ENCODE measurements at places on chromosomes 12 and 14.

DNA sequence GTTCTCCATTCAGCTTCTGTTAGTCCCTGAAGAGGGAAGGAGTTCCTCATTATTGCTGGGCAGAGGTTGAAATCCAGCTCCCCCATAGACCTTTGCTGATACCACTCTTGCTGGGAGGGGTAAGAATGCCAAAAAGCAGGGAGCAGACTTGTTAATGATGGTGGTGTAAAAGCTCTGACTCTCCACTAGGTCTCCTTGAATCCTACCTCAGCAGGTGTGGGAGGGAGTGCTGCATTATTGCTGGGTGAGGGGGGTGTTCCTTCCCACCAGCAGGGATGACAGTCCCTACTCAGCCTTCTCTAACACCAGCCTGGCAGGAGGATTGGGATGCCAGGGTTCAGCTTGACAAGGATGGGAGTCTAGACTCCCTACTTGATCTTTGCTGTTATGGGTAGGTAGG is 185.8 kb upstream of the NOS1 start:
- no peak for DNase-seq

GRCh38 chr12:99736760-99737269 is 89.3 kb downstream of the GARIN6 start:
- DNase-seq = no peak

DNA sequence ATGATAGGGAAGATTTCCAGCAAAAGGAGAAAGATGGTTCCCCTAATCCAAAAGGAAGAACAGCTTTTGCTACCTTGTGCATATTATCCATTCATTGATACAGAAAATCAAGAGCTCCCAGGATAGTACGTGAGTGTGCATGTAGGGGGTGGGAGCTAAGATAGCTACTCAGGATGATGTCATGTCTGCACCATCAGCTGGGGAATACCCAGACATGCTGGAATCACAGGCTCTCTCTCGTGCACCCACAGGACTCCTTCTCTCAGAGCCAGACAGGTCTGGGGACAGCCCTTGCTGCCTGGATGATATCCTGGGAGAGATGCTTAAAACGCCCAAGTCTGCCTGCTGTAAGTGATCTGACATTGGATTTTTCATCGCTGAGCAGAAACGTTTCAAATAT is 38.9 kb downstream of the FOXN3 start:
- DNase-seq = no peak

GRCh38 chr12:109715310-109716091 is 1.9 kb downstream of the FAM222A start:
- DNase-seq = peak; percentile 28

DNA sequence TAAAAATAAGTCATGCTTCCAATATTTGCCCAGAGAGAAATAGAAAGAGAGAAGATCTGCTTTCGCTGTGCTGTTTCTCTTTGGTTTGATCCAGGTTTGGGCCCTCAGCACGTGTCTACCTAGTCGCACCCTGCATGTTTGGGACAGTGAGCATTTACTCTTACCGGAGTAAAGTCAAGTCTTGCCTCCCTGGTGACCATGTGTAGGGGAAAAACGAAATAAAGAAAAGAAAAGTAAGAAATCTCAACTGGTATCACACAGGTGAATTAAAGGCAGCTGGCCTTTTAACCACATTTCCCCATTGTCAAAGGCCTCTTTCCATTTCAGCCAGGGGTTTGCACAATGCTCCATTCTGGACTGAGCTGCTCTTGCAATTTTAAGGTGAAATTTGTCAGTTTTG is 619.4 kb downstream of the VRK1 start:
- no peak for DNase-seq

DNA sequence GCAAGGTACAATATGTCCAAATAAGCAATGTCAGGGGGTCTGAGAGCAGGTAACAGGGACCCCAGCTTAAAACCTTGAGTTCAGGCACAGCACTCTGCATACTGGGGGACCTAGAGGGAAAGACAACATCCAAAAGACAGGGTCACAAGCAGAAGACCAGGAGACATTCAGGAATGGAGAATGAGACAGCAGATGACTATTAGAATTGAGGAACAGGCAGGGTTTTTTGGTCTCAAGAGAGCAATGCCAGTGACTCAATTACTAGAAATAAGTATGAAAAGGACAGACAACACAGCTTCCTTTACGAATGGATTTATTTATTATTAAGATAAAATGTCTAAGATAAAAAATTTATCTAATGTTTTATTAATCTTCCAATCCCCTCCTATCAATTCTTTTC is 223.0 kb downstream of the PTPRO start:
- DNase-seq = no peak

DNA sequence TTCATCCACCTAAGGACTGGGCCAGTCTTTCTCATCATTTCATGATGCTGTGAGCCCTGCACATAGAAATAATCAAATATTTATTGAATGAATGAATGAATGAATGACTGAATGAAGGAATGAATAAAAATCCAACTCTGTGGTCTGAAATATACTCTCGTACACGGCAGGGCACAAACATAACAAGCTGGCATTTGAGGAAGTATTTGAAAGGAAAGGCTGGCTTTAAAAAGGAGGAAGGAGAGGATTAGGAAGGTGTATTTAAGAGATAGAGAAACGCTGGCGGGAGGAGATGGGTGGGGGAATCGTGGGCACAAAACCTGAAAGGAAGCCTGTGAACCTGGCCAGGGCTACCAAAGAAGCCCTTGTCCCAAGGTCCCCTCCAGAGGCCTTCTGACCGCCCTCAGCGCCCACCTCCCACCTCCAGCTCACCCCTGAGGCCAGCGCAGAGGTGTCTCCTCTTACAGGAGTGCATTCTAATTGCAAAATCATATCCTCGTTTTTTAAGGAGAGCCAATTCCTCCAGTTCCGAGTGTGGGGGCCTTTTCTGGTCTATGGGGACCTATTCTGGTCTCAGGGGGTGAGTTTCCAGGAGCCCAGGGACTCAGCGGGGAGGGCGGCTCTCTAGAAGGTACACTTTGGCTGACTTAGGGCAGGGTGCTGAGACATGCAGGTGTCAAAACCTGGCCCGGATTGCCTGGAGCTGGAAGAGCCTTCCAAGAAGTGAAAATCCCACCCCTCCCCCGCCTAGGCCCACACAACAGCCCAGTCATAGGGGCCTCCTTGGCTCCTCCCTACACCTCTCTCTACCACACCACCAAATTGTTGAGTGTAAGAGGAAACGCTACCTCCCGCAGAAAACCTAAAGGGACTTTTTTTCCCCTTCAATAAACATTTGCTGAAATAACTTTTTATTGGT is 8.7 kb upstream of the JDP2 start:
- DNase-seq = peak; percentile 10

DNA sequence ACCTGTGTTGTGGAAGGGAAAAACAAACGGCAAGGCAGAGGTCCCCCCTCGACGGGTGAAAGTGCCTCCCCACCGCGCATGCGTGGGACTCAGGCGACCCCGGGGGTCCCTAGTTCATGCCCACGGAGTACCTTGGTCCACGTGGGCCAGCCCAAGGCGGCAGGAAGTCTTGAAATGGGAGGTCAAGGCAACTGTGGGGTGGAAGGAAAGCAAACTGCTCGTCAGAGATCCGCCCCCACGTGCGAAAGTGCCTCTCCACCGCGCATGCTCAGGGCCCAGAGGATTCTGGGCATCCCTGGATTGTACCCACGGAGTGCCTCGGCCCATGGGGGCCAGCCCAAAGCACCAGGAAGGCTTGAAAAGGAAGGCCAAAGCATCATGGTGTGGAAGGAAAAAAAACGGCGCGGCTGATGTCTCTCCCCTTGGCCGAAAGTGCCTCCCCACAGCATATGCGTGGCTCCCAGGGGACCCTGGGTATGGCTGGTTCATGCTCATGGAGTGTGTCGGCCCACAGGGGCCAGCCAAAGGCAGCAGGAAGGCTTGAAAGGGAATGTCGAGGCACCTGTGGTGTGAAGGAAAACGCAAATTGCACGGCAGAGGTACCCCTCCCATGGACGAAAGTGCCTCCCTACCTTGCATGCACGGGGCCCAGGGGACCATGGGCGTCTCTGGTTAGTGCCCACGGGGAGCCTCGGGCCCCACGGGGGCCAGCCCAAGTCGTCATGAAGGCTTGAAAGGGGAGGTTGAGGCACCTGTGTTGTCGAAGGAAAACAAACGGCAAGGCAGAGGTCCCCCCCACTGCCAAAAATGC is 369.7 kb downstream of the ALG10 start:
- no peak for DNase-seq

DNA sequence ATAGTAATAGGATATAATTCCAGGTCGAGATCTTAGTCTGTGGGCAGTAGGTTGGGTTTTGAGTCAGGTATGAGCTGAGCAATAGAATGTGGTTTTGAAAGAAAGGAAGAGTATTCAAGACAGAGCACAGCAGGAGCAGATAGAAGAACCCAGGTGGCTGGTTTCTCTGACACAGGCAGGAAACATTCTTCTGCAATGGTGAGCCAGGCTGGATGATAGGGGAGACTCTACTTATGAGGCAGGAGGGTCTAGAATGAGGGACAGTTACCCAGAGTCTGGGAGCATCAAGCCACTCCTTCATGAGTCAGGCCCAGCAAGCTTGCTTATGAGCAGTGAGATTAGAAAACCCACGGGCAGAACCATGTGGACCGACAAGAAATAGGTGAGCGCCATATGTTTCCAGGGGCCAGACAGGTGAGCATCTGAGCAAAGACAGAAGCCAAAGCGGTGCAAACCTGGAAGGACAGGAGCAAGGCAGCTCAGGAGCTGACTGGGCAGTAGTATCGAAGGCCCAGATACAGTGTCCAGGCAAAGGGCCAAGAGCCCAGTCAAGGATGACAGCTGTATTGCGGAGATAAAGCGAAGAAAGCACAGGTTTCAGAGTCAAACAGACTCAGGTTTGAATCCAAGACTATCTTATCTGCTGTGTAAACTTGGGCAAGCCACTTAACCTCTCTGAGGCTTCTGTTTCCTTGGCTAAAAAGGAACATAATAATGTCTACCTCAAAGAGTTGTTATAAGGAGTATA is 22.5 kb upstream of the PCNX1 start:
- DNase-seq = no peak

- no peak for DNase-seq
Measured at GRCh38 chr12:57250956-57251355, at the start of gene STAC3. Gene STAC3 (minus strand): TSS chr12:57251187. CDS start chr12:57249636, 1,551 bp downstream.

GRCh38 chr12:113933201-113933786 is 32.8 kb downstream of the RBM19 start:
- no peak for DNase-seq

Measured in CD4-positive, alpha-beta T cell treated with Interleukin-21 for 1 hour (primary cell).